ENCODE measurements at places on chromosomes 4 and X. TPM values are rescaled to one million over a fixed set of nuclear protein-coding genes. Genes with fewer than 3 reads are reported as not detected.

PAGE2B gene
- not detected for total RNA-seq

IBSP gene
- total RNA-seq = not detected

ANOS1 gene
- total RNA-seq = not detected

SHROOM4 gene
- not detected for total RNA-seq

DNA sequence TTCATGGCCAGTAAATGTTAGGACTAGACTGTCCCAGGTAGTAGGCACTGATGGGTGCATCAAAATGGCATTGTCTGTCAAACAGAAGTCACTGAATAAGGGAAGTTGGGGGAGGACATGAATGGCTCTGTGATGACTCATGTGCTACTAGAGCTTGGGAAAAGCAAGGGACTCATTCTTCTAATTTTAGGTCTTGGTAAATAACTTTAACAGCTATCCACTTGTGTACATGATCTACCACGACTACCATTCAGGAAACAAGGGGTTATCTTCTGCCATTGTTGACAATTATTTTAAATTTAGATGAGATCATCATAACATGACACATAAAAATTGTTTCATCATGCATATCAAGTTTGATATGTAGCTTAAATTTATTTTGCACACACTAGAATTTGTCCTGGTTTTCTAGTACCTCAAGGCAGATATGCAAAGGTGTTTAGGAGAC is 6.3 kb downstream of the AREG start:
- no peak for DNase-seq

DNA sequence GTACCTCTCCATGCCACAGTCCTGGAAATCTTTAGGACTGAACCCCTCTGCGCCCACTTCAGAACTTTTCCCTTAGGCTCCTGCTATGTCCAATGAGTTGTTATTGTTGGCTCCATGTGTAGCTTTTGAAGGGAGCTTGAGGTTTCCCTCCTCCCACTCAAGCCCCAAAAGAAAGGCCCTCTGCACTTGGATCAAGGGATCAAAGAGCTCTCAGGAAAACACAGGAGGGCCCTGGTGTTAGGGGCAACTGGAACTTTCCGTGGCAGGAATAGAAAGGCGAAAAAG is 135.0 kb downstream of the RASL11B start:
- DNase-seq = no peak

- no peak for DNase-seq
Observed at GRCh38 chrX:9401051-9401450, 63.8 kb upstream of the TBL1X start.

GRCh38 chr4:168846414-168846813 is 163.6 kb downstream of the CBR4 start:
- DNase-seq = no peak

DNA sequence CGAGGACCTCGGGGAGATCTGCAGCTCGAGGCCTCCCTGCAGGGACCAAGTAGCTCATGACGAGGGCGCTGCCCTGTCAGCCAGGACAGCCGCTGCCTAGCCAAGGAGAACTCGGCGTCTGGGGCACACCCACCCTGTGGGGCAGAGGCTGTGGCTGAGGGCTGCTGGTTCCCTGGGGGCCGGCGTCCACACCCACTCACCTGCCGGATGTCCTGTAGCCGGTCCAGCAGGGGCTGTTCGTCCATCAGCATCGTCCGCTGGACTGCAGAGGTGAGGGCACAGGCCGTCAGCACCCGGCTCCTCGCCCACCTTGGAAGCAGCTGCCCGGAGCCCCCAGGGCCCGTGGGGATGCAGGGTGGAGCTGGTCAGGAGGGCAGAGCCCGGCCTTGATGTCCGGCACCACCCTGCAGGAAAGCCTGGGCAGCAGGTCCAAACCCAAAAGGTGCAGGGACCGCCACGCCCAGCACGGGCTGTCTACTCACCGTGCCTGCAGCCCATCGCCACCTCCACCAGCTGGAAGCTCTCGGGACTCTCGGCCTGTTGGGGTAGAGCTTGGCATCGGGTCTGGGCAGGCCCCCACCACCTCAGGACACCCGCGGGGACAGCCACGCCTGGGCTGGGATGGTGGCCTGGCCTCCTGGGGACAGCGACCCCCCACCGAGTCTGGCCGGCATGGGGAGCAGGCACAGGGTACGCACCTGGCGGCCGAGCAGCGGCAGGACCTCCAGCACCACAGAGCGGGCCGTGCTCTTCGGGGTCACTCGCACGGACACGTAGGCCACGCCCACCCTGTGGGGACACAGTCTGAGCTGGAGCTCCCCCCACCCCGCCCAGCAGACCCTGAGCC is 6.9 kb downstream of the DGKQ start:
- DNase-seq = no peak

DNA sequence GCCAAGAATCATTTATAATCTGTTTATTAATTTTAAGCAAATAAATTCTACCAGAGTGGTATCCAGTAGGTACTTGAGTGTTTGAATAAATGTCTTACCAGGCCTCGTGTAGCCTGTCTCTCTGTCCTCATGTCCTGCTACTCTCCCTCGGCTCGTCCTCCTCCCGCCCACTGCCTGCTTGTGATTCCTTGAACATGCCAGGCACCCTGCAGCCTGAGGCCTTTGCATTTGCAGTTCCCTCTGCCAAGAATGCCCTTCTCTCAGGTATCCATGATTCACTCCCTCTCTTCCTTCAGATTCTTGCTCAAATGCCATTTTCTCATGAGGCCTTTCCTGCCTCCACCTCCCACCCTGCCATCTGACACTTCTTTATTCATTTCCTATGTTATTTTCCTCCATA is 209.7 kb upstream of the PRPS2 start:
- no peak for DNase-seq

- no peak for DNase-seq
Observed at GRCh38 chr4:17328141-17328815, 183.6 kb downstream of the QDPR start.

DNA sequence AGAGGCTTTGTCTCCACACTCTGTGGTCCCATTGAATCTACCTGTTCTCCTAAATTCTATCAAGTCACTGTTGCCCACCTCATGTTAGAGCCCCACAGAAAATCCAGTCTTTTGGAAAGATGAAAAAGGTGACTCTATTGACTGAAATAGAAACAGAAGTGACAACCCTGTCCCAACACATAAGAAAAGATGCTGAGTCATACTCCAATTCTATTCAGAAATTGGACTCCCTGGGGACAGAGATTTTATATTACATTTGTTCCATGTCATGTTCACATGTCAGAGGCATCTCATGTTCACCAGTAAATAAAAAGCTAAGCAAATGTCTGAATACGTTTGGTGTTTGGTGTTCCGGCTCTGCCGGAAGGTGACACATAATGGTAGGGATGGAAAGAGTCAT is 2.9 kb upstream of the GRPR start:
- DNase-seq = no peak

DNA sequence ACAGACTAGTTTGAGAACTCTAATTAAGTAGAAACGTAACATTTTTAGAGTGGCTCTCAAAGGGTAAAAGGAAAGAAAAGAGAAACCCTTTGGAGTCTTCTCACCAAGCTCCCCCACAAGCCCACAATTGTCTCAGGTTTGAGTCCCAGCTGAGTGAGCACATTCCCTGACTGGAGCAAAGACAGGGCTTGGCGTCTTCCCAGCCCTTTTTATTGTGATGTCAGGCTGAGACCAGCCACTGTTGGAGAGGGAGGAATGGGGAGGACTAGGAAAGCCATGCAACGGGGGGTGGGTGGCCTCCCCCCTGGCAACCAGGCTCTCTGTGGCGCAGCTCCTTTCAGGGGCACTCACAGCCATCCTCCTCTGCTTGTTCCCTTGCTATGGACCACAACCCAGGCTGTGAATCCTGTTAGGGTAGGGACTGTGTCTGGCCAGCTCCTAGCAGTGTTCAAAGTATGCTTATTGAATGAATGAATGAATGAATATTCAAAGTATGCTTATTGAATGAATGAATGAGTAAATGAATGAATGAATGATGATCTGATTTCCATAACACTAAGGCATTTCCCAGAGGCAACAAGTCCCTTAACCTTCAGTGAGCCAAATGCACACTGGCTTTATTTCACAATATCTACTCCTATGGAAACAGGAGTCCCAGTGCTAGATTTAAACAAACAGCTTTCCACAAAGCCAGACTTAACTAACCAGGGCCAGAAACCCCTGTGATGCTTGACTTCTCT is 413.3 kb downstream of the MID1IP1 start:
- no peak for DNase-seq

GRCh38 chr4:24700118-24700517 is 95.3 kb upstream of the SOD3 start:
- no peak for DNase-seq

DNA sequence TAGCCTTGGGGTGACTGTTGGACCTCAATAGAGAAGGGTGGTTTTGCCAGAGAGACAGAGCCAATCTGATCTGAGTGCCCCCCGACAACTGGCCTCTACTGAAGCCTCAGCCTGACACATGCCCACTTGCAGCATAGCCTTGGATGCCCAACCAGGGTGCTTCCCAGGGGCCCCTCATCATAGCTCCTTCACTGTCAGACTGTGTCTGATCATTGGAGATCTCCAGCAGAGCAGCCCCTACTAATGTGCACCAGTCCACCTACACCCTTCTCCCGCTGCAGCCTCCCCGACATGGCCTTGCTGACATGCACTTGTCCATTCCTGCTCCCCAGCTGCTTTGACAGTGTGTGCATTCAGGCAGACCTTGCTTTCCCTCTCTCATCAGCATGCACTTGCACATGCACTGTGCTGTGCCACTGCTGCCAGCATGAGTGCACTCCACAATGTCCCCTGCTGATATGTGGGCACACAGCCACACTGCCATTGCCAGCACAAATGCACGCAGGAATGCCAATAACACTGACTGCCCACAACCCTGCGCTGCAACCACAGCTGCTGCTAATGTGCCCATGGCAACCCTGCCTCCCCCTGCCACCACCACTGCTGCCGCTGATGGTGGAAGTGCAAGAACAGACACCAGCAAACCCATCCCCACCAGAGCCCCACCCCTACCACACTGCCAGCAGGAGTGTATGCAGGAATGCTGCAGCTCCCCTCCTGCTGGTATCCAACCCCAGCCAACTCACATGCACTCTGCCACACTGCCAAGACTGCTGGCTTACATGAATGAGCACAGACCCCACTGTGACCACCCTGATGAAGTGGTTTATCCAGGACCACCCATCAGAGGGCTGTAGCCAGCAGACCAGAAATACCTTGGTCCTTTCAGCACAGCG is 68.1 kb upstream of the ZMAT1 start:
- DNase-seq = no peak
